ENCODE measurements at places on chromosomes 1 and 21.

- no peak for DNase-seq
These were observed 6.5 kb downstream of the NBL1 start for GRCh38 chr1:19650416-19651140.

GRCh38 chr1:182198006-182198605 lies 136.6 kb upstream of the ZNF648 start:
- no peak for DNase-seq

- DNase-seq: no peak
These were observed 141.0 kb upstream of the TNR start for GRCh38 chr1:175884369-175884768.

DNA sequence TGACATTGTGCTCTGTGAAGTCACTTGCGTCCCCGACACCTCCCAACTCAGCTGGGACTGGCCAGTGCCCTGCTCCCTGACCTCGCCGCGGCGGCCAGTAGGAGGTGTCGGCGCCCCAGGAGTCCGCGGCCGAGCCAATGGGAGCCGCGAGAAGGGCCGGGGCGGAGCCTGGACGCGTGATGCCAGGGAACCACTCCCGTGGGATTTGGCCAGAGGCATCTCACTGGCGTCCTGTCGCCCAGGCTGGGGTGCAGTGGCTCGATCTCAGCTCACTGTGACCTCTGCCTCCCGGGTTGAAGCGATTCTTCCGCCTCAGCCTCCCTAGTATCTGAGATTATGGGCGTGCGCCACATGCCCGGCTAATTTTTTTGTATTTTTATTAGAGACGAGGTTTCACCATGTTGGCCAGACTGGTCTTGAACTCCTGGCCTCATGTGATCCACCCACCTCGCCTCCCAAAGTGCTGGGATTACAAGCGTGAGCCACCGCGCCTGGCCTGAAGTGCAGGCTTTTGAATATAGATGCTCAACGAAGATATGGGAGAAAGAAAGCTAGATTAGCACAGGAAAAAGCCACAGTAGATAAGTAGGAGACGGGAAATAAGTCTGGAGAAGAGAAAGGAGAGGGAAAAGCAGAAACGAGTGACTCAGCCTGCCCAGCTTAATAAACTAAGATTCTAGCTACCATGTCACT lies 38.0 kb downstream of the ZBTB8OS start:
- peak; percentile 81 for DNase-seq

DNA sequence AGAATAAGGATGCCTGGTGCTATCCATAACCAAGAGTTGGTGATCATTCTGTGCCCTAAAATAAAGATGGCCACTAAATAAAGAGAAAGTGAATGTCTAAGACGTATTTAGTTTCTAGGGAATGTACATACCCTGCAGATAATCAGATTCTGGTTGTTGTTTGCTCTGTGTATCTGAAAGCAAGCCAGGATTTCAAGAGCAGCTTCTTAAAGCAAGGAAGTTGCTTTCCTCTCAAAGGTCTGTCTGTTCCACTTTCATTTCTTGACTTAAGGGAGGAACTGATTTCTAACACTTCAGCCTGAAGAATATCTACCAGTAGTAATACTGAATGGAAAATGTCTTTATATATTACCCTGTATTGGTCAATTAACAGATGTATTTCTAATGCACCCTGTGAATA lies 88.8 kb downstream of the KIF1B start:
- DNase-seq: no peak

DNA sequence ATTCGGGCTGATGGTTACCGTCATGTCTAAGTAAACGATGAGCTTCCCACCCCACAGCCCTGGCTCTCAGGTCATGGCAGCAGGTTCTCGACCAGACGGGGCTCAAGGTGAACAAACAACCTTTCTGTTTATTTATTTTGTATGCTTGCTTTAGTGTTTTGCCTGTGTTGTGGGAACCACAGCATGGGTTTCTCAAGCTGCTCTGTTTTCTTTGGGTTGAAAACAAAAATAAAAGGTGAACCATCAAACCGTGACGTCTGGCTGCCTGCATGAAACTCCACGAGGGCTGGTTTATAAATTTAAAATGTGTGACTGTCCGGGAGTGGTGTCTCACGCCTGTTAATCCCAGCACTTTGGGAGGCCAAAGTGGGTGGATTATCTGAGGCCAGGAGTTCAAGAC lies 28.0 kb downstream of the TMEM51 start:
- no peak for DNase-seq

GRCh38 chr1:201034671-201035070 lies 11.2 kb upstream of the KIF21B start:
- DNase-seq: no peak

GRCh38 chr1:245683676-245684075 lies 528.9 kb downstream of the KIF26B start:
- no peak for DNase-seq

GRCh38 chr1:54239631-54240031 lies 39.7 kb downstream of the MRPL37 start:
- no peak for DNase-seq

GRCh38 chr1:206143537-206144172 lies 26.5 kb upstream of the AVPR1B start:
- DNase-seq: no peak

GRCh38 chr21:42097860-42098454 lies 26.8 kb downstream of the UMODL1 start:
- peak; percentile 14 for DNase-seq

DNA sequence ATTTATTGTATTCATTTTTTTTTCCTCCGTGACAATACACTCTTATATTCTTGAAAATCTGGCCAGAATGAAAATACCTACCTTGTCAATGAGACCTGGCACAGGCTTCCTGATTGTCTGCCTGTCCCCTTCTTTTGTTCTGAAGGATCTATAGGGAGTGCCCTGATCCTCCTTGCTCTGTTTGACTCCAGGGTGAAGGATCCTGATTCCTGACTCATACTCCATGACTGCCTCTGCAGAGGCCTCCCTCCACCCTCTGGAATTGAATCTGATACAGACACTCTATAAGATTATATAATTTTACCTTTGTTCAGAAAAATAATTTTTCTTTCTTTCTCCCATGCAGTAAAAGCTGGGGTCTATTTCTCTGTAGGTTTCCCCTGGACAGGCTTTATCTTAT lies 116.2 kb downstream of the HMCN1 start:
- no peak for DNase-seq

DNA sequence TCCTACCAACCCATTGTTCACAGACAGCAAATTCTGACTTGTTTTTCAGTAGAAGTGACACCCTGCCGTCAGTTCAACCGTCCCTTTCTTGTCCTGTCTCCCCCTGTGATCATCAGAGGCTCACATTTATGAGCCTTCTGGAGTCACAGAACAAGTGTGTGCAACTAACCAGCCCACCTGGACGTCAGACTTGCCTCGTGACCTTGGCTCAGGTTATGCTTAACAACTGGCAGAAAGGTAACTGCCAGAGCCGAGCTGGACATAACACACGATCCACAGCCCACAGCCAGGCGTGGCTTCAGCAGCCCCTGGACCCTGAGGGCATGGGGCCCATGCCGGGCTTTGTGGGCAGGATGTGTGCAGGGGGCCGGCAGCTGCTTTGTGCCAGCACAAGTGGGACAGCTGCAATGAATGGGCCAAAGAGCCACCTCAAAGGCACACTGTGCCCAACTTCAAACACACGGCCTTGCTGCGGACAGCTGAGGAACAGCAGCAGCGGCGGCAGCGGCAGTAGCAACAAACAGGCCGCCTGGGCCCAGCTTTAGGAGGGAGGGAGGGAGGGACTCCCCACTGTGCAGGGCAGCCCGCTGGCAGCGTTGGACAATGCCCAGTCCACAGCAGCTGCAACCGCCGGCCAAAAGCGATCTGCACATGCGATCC lies 103.9 kb downstream of the ZBTB18 start:
- no peak for DNase-seq

- no peak for DNase-seq
These were observed 231.9 kb downstream of the SDCCAG8 start for GRCh38 chr1:243487649-243488227.

- no peak for DNase-seq
These were observed 23.8 kb downstream of the DENND2D start for GRCh38 chr1:111176678-111177077.

GRCh38 chr1:4090556-4090955 lies 190.5 kb upstream of the C1orf174 start:
- no peak for DNase-seq

DNA sequence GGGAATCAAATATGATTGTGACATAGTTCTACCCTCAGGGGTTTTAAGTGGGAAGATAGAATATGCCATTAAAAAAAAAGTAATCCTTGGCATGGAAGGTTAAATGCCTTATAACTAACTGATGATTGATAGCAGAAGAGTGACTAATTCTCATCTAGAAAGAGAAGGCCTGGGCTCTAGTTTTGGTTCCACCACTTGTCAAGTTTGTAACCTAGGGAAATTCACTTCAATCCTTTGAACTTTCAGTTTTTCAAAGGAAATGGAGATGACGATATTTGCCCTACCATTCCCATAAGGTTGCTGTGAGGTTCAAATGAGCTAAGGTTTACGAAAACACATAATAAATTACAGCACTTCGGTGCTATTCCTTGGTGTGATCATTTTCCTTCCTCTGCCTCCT lies 88.5 kb downstream of the GPR88 start:
- DNase-seq: no peak

GRCh38 chr1:235473806-235474205 lies 30.4 kb downstream of the B3GALNT2 start:
- DNase-seq: no peak

DNA sequence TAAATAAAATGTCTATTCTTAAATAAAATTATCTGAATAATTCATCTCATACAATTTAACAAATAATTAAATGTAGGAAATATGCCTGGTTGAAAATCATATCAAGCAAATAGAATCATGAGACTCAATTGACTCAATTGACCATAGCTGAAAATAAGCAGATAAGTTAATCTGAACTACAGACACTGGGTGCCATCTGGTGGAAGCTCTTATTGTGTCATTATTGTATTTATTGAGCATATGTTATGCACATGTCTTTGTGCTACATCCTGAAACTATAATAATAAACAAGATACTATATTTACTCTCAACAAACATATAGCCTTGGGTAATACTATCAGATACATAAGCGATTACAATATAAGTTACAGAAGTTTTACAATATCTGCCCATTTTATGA lies 41.0 kb downstream of the BRINP3 start:
- no peak for DNase-seq

DNA sequence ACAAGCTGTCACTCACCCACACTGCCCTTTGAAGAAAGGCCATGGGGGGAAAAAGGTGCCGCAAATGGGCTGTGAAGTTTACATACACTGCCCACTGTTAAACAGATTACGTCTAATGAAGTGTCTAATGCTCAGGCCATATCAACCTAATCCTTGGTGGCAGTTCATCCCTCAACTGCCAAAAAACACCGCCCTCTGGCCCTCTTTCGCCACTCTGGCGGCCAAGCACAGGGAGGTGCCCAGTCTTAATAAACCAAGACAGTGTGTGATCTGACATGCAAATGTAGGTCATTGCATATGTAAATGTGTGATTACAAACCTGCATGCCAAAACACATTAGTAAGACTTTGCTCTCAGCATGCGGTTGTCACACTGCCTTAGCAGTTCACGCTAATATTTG lies 89.5 kb downstream of the NEK7 start:
- DNase-seq: no peak

DNA sequence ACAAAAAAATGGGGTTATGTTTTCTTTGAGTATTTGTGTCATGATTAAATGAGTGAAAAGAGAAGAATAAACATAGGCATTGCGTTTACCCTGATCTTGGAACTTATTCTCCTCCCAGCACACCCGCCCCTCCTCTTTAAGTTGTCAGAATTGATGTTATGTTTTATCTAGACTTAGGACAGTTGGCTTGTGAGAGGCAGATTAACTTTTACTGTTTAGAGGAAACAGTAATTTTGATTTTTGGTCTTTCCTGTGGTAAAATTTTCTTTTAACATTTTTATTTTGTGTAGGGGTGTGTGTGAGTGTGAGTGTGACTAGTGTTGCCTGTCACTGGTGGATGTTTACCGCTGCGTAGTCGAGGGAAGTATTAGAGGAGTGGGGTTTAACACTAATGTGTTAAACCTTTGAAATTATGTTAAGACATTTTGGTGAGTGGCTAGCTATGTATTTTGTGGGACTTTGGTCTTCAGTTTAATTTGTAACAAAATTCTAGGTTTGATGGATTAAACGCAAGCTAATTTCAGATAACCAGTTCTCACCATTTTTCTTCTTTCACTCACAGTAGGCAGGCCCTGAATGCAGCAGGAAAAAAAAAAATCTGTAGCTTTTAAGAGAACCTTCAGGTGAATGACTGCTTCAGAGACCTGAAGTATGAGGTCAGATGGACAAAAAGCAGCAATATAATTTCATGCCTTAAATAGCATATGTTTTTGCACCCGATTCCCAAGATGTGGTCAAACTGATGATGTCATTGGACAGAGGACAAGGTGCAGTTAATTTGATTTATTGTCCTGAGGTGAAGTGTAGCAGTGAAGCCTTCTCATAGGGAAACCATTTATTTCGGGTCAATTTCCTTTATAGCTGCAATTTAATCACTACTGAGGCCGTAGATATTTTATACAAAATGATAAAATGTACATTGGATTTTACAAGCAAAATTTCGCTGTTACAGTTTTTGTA lies 2.7 kb downstream of the POU2F1 start:
- peak; percentile 44 for DNase-seq

GRCh38 chr1:22319608-22320007 lies 132.0 kb upstream of the ZBTB40 start:
- DNase-seq: no peak

DNA sequence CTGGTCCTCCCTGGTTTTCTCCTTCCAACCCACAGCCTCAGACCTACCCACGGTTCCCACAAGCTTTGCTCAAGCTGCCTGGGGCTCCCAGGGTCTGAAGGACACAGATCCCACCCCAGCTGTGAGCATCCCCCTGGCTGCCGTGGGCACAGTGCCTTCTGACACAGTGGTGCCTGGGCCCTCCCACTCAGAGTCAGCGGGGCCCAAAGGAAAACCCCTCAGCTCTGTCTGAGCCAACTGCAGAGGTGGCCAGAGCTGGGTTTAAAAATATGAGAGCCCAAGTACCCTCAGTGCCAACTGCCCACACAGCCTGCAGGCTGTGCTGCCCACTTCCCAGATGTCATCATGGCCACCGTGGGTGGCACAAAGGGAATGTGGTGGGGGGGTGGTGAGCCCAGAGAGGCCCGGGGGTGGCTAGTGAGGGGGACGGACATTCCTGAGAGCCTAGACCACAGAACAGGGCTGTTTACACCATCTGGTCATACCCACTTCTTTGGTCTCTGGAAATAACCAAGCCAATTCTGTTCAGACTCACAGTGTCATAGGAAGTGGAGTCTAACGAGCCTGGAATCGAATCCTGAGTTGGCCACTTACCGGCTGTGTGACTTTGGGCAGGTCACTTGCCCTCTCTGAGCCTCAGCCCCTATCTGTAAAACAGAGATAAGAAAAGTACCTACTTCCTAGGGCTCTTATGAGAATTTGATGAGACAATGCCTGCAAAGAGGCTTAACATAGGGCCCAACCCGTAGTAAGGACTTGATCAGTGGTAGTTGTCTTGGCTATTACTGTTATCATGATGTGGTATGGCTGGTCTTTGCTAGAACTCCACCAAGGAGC lies 85.5 kb downstream of the CAMK2N1 start:
- DNase-seq: no peak

Data from NCI-H2227 treated with DMSO at 0.1 percent for 48 hours (cell line).